Stimulated activated CD4-positive, alpha-beta T cell treated with anti-CD3 and anti-CD28 coated beads, Interleukin-1b, Interleukin-23, amount 100 ng/mL, for 48 hours (primary cell): ENCODE measurements at places on chromosomes 7 and 10.

- DNase-seq: peak; percentile 52
Observed at GRCh38 chr10:130175074-130175473, 38.9 kb downstream of the GLRX3 start.

- peak; percentile 14 for DNase-seq
Observed at GRCh38 chr10:89837165-89838043, 136.0 kb downstream of the KIF20B start.

DNA sequence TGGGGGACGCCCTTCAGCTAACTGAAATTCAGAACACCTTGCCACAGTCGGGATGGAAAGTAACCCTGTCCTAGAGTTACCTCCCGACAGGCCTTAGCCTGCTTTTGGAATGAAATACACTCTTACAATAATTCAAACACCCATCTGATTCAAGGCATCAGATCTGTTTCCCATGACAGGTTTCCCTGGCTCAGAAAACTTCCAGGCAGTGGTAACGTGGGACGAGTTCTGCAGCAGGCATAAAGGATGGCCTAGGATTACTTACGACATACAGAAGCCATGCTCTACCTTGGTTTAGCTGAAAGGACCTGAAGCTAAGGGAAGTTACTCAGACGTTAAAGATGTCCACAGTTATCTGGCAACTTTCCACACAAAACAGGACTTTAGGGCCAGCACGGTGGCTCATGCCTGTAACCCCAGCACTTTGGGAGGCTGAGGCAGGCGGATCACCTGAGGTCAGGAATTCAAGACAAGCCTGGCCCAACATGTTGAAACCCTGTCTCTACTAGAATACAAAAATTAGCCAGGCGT is 5.0 kb downstream of the PAXIP1 start:
- no peak for DNase-seq

DNA sequence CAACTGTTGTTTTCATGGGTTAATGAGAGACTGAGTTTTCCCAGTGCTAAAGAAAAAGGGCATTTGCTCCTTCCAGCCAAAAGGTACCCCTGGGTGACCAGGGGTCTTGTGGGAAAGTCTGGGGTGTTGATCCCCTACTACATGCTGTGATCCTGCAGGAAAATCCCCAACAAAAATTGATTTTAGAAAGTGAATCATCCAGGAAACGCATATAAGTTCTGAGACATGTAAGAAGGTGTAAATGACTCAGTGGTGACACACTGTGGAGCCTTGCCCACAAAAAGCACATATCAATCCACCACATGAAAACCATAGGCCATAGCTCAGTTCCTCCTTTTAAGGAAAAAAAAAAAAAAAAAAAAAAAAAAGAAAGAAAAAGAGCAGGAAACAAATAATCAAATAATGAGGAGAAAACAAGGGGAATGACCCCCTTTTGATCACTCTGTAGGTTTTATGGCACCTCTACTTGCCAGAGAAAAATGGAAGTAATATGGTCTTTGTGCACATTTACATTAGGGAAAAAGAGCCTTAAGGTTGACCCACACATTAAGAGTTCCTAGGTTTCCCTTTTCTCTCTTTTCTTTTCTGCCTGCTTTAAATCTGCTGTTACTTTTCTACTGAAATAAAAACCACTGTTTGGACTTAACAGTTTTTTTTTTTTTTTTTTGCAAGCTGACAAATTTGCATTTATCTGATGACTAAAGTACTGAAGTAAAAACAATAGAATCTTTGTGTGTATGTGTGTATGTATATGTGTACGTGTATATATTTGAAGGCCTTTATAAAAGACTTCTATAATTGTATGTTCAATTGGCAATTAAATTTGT is 386.0 kb downstream of the KIF20B start:
- DNase-seq: peak; percentile 37

DNA sequence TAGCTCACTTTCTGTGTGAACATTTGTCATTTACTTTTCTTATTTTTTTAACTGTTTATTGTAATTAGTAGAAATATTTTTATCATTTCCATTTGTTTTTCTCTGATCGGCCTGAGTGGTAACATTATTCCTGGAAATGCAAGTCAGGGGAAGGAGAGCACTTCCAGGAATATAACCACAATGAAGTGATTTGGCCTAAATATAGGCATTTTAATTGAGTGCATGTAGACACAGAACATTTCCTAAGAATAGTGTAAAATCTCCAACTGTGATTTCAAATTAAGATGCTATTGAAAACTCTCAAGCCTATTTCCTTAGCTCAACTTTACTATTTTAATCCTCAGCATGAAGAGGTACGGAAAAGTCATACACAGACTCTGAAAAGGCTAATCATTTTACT is 86.5 kb upstream of the SKAP2 start:
- no peak for DNase-seq

DNA sequence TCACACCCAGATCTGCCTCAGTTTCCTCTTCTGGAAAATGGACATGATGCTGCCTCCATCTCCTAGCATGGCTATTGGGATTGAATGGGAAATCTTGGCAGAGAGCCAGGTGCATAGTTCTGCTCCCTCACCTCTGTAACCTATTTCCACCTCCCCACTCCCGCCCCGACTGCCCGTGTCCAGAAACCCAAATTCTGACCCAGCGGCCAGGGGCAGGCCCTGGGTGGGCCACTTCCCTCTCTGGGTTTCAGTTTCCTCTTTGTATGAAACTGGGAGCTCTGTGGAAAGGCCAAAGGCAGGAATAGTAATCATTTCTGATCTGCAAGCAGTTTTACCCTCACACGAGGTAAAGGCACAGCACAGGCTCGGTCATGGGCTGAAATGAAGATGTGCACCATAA is 74.1 kb upstream of the DUSP5 start:
- no peak for DNase-seq
